ENCODE measurements at places on chromosomes 1 and 21.

GRCh38 chr1:156750711-156751450, 594 bp downstream of the HDGF start:
- peak overlapping the region; percentile 95 for H3K4me3 ChIP-seq
- peak; percentile 49 for DNase-seq
- no peaks in the 10 kb centered on the region for H3K27me3 ChIP-seq
- peaks cover 36% of the 10 kb centered on the region for H3K36me3 ChIP-seq
- H3K4me1 ChIP-seq: peaks cover 48% of the 10 kb centered on the region

DNA sequence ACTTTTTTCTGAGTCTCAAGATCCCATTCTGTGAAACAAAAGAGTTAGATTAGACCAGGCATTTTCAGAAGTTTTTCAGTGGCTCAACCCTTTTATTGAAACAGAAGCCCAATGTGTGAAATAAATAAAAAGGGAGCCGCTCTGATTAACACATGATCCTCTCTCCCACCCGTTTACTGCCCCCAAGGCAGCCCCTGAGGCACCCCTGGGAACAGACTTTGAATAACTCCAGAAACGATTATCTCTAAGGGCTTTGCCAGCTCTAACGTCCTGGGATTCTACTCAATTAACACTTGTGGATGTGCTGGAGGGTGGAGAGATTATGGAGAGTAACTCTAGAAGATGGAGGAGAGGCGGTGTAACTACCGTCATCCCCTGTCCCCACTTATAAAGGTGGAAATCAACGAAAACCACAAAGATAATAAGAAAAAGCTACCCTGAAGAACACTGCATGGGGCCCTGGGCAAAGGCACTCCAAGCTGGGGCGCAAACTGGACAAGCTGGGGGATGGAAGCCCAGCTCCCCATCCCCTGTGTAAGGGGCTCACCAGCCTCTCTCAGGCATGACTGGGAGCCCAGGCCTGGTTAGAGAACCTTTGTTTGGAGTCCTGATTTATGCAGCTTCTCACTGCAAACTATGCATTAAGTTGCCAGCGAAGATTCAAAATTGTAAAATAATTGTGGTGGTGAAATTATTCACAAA, 39.0 kb upstream of the GRIK3 start:
- no peaks in the 10 kb centered on the region for H3K36me3 ChIP-seq
- H3K4me1 ChIP-seq: no peaks in the 10 kb centered on the region
- no peak overlapping the region for H3K27ac ChIP-seq
- no peak for DNase-seq
- no peaks in the 10 kb centered on the region for H3K27me3 ChIP-seq

GRCh38 chr1:156499194-156499841, 1.3 kb downstream of the MEF2D start:
- H3K4me3 ChIP-seq: peak overlapping the region; percentile 87
- peaks cover 78% of the 10 kb centered on the region for H3K4me1 ChIP-seq
- peaks cover 30% of the 10 kb centered on the region for H3K36me3 ChIP-seq
- H3K27me3 ChIP-seq: no peaks in the 10 kb centered on the region
- no peak for DNase-seq

- H3K4me1 ChIP-seq: peaks cover 10% of the 10 kb centered on the region
- H3K27ac ChIP-seq: no peak overlapping the region
- no peak overlapping the region for H3K4me3 ChIP-seq
- H3K27me3 ChIP-seq: peaks cover 12% of the 10 kb centered on the region
- no peak for DNase-seq
- no peaks in the 10 kb centered on the region for H3K36me3 ChIP-seq
These were observed 455.2 kb downstream of the PTPRU start for GRCh38 chr1:29691499-29691898.

All from activated CD8-positive, alpha-beta T cell treated with anti-CD3 and anti-CD28 coated beads, Interleukin-2, amount 10 ng/mL, durations not matched to agents 7 days and 5 days (primary cell).